Activated CD4-positive, alpha-beta T cell treated with anti-CD3 and anti-CD28 coated beads for 48 hours (primary cell): ENCODE measurements at places on chromosomes 3 and 15.

DNA sequence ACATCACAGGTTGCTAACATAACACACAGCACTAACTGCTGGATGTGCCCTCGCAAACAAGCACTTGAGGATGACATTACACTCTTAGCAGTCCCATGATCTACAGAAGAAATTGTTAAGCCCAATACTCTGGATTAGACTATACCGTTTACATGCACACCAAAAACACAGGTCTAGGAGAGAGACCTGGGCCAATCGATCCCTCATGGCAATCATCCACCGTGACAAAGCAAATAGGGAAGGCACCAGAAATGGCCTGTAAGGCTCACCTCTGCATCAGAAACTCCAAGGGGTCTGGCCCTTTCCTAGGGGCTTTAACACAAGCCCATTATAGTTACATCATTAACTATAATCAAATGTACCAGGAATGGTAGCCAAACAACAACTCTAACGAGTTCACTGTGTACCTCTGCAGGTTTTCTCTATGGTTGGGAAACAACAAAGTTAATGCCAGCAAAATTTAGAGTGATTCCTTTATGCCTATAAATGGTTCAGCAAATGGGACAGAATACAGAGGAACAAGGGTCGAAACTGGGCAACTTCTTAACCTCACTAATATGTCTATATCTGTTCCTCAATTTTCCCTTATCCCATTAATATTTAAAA, 18.5 kb downstream of the TRANK1 start:
- no peak for DNase-seq

GRCh38 chr15:65824941-65825544, 33.0 kb upstream of the DENND4A start:
- no peak for DNase-seq

DNA sequence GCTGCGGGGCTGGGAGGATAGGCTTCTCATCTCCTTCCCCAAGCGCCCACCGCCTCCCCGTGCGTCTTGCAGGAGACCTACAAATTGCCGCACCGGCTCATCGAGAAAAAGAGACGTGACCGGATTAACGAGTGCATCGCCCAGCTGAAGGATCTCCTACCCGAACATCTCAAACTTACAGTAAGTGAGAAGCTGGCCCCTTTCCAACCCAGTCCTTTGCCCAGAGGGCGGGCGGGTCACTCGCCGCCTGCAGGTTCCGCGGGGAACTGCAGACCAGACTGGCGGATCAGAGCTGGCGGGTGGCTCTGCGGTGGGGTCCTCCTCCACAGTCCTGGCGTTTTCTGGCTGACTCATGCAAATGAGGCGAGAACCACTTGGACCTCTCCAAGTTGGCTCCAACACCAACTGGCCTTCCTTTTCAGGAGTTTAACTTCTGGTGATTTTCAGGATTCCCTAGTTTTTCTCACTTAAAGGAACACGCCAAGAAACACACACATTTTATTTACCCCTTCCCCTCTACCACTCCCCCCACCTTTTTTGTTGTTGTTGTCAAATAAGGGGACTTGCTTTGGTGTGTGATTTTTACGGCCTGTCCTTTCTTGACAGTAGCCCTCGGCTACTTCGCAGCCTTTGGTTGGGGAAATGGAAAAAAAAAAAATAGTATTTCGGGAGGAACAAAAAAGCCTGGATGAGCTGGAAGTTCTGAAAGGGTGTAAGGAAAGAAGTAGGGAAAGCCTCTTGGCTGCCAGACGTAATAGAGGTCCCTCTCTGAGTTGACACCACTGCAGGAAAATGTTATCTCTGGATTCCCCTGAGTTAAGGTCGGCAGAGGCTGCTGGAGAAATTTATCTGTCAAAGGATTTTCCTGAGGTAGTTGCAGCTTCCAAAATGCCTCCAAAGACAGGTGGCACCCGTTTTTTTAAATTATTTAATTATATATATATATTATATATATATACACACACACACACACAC, 1.3 kb downstream of the BHLHE40 start:
- DNase-seq, result peak; percentile 96

- no peak for DNase-seq
Observed at GRCh38 chr3:9279966-9280365, 30.5 kb upstream of the SRGAP3 start.

- no peak for DNase-seq
Observed at GRCh38 chr15:98953968-98954367, 53.6 kb downstream of the PGPEP1L start.

DNA sequence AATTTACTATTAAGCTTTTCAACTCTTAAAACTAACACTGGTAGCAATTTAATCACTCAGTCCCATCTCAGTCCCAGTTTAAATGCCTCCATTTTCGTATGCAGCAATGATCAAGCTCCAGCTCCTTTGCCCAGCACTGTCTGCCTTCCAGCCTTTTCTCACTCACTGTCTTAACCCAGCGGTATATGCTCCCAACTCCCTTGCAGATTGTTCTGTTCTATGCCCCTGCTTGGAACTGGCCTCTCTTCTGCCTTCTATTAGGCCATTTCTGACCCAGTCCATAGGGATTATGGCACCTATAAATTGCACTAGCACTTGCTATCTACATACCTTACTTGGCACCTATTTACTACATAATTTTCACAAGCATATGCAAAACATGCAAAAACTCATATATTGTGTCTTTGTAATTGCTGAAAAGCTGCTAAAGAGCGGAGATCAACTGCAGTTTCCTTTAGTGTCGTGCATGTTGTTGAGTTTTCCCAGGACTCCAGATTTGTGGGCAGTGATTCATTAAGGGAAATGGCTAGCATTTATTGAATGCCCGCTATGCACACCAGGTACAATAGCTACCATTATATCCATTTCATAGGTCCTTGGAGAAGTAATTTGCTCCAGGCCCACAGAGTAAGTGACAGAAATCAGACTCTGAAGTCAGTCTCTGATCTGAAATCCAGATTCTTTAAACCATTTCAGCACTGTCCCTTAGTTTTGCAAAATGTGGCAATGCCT, 24.4 kb downstream of the CRBN start:
- no peak for DNase-seq

GRCh38 chr3:102464261-102464660, 29.4 kb downstream of the ZPLD1 start:
- no peak for DNase-seq

GRCh38 chr3:111762537-111762936, 96.5 kb upstream of the PHLDB2 start:
- no peak for DNase-seq
